SW 1271 (cell line): ENCODE measurements at places on chromosomes 2 and 18.

DNA sequence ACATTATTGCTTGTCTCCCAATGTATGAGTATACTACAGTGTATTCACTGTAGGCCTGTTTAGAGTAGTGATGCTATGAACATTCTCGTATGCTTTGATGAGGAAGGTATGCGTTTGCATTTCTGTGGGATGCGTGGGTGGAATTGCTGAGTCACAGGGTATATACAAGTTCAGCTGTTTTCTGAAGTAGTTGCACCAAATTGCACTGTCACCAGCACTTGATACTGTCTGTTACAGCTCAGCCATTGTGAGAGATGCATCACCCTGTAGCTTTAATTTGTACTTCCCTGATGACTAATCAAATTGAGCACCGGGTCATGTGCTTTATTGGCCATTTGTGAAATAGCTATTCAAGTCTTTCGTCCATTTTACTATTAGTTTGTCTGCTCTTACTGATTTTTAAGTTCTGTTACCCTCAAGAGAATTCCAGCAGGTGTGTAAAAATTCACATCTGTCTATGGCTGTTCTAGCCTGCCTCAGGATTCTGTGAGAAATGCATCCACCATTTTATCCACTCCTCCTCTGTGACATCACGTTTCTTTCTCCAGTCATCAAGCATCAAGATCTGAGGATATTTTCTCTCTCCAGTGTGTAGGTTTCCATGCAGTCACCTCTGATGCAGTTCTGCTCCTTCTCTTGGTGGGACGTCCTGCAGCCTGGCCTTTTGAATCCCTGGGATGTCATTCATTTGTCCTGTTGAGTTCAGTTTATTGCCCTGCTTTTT lies 72.5 kb downstream of the DGKD start:
- DNase-seq: peak; percentile 70

DNA sequence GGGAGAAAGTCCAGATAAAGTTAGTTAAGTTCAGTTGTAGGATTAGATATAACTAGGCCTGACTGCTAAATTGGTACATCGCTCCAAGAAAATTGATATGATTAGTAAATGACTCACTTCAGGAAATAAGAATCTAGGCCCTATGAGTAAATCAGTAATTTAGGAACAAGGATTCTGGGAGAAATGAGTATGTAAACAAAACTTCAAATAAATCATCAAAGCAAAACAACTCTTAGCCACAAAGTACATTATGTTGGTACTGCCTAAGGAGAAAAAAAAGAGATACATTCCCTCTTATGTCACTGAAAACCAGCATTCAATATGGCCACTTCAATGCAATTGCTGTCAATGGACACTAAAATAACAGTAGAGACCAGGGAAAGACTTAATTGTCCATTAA lies 529.1 kb downstream of the ZNF804A start:
- no peak for DNase-seq

DNA sequence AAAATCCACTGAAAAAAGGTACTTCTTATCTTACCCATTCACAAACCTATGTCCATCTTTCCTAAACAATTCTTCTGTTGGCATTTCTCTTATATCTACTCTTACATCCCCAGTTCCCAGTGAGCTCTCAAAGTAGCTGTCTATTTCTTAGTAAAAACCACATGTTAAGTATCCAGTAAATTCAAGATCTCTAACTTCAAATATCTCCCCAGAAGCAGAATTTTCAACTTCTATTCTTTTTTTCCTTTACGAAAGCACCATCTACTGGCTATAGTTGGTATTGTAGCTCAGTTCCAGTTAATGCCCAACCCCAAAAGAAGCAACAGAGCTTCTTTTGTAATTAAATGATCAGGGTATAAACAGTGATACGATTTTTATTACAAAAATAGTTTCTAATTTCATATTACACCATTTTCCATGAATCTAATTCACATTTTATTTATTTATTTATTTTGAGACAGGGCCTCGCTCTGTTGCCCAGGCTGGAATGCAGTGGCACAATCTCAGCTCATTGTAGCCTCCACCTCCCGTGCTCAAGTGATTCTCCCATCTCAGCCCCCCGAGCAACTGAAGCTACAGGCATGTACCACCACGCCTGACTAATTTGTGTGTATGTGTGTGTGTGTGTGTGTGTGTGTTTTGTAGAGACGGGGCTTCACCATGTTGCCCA lies 28.5 kb downstream of the HRH4 start:
- DNase-seq: no peak

DNA sequence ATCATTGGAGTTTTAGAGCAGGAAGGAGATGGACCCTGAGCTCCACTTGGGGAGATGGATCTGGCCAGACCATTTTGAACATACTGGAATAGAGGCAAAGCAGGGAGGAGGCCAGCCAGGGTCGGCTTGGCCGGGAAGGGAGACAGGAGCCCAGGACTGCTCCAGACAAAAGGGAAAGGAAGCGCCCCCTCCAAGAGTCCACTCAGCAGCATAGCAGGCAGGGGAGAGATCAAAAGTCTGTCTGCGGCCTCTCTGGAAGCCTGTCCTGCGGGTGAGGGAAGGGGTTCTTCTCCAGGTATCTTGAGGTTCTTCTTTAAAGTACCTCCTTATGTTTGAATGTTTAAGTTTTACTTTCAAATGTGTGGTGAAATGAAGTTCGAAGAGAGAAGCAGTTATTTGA lies 126.1 kb downstream of the GBX2 start:
- no peak for DNase-seq

DNA sequence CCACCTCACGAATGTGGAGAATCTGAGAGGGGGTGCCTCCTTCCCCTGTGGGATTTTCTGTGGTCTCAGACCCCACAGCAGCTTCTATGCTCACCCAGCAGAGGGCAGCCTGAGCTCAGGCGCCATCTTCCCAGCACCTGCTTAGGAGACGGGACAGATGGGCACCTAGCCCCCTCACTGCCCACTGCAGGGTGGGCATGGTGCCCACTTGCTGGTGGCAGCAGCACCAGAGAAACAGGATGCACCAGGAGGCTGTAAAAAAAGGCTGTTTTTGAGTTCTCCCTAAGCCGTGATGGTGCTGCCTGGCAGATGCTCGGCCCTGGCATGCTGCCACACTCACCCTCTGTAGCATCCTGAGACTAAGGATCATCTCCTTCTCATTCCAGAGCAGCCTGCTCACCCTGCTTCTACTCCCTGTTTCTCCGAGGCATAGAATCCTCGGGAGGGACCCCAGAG lies 19.1 kb upstream of the SLC20A1 start:
- peak; percentile 46 for DNase-seq

- DNase-seq: peak; percentile 28
Measured at GRCh38 chr2:74146929-74147726, 584 bp downstream of the BOLA3 start.
